ENCODE measurements at places on chromosomes 2 and 18.

GRCh38 chr2:144015036-144015435 lies 504.9 kb downstream of the ZEB2 start:
- DNase-seq = no peak

GRCh38 chr2:242053921-242054320 lies 184.4 kb downstream of the RTP5 start:
- no peak for DNase-seq

DNA sequence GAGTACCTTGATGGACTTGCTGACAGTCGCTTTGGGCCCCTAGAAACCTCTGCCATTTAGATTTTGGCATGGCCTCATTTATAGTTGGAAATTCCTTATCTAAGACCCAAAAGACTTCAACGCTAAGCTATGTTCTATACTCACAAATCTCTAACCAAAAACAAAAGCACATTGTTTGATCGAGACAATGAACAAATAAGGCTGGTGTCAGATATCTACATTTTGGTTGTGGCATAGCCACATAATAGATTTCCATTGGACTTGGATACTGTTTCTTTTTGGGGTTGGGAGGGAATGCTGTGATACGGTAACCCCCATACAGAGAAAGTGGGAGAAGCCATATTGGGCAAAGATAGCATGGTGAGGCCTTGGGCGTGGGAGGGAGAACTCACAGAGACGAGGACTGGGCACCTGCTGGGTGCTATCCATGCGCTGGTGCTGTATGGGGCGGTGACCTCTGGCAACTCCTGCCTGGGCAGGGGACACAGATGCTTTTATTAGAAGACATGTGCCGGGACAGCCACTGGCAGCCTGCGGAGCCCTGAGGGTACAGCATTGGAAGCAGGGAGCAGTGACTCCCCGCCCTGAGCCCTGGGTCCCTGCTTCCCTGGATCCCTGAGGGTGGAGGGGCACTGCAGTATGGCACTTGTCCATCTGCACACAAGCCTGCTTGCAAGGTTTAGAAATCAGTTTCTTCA lies 97.1 kb downstream of the ASAP2 start:
- DNase-seq = no peak

- DNase-seq = no peak
Measured at GRCh38 chr2:142819411-142819810, 58.1 kb upstream of the KYNU start.

GRCh38 chr2:188944442-188944841 lies 29.7 kb upstream of the COL3A1 start:
- DNase-seq = no peak

GRCh38 chr18:27062802-27063201 lies 122.3 kb downstream of the CHST9 start:
- DNase-seq = no peak

DNA sequence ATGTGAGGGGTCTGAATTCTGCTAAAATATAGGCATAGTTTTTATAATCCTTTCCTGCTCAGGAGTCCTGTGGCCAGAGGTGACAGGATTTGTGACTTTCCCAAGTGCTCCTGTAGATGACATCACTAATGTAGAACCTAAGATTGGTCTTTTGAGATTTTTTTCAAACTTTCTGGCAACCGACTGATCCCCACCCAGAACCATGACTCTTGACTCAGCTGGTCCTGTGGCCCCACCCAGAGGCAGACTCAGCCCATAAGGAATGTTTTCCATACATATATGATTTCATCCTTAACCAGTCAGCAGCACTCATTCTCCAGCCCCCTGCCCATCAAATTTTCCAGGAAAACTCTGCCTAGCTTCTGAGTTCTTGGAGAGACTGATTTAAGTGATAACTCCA lies 46.8 kb downstream of the COMMD1 start:
- DNase-seq = no peak

- DNase-seq = no peak
Measured at GRCh38 chr2:111219285-111219684, 98.6 kb downstream of the BCL2L11 start.

DNA sequence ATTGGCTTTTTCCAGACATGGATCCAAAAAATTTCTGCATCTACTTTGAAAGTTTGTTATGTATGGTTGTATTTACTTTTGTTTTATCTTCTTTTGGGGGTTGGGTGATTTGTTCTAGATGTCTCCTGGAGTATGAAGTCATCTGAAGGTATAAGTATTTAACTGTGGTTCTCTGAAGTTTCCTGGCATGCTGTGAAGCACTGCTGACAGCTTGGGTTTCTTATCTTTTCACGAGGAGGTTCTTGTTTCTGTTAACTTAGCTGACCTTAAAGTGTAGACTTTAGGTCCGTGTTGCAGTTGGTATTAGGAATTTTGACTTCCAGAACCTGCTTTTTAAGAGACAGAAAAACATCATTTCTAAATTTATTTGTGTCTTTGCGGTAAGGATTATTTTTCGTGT lies 15.9 kb downstream of the GLS start:
- DNase-seq = no peak

DNA sequence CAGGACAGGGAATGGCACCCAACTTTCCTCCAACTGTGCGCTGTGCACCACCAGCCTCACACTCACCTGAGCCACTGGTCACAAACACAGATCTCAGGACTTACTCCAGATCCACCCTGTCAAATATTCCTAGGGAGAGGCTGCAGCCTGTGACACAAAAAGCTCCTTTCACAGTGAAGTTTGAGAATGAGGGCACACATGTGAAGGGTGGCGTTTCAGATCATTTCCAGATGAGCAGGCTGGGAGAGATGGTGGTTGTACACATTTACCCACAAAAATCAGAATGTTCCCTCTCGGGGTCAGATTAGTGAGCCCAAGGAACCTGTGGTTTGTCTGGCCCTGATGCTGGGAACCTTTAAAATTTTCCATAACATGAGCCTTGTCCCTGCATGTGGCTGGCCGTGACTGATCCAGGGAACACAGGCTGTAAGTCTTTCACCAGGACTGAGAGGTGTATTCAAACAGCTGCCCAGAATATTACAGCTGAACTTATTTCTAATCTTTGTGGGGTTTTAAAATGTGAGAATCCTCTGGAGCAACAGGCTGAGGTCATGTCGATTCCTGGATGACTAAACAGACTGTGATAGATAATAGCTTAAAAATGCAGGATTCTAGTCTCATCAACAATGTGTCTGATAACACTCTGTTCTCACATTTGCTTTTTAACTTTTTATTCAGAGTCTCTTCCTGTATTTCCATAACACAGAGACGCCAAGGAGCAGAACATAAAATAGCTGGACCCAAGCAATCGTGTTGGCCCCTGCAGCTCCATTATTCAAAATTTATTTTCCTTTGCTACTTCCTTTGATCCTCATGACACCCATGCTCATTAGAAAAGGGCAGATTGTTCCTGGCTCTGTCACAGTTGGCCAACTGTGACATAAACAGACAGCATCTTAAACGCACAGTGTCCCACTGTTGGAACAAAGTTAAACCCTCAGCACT lies 35.5 kb downstream of the IL1R2 start:
- no peak for DNase-seq

DNA sequence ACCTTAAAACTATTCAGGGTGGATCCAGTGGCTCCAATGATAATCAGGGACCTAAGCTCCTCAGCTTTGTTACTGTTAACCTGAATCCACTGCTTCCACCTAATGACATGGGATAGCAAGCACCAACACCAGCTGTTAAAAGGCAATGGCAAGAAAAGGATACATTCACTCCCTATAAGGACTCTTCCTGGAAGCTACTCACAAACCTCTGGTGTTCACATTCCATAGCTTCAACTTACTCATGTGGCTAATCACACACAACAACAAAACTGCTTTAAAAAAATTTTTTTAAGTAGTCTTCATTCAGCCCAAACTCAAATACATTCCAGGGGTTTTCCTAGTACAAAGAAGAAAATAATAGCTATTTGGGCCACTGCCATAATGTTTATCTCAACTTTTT lies 24.5 kb downstream of the ROCK2 start:
- DNase-seq = no peak

DNA sequence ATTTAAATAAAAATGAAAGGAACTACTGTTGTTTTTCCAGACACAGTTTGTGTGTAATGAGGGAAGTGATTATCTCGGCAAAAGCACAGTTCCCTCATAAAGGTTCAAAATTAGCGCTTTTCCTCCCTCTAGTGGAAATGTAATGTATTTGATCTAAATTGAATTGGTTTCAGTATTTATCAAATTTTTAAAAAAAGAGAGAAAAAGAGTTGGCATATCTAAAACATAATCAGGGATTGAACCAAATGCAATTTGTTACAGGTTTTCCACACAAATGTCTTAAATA lies 37.5 kb downstream of the CMPK2 start:
- no peak for DNase-seq

- DNase-seq = no peak
Measured at GRCh38 chr18:63263444-63263843, 56.1 kb downstream of the BCL2 start.

- no peak for DNase-seq
Measured at GRCh38 chr2:64685430-64685829, 31.7 kb upstream of the SERTAD2 start.

DNA sequence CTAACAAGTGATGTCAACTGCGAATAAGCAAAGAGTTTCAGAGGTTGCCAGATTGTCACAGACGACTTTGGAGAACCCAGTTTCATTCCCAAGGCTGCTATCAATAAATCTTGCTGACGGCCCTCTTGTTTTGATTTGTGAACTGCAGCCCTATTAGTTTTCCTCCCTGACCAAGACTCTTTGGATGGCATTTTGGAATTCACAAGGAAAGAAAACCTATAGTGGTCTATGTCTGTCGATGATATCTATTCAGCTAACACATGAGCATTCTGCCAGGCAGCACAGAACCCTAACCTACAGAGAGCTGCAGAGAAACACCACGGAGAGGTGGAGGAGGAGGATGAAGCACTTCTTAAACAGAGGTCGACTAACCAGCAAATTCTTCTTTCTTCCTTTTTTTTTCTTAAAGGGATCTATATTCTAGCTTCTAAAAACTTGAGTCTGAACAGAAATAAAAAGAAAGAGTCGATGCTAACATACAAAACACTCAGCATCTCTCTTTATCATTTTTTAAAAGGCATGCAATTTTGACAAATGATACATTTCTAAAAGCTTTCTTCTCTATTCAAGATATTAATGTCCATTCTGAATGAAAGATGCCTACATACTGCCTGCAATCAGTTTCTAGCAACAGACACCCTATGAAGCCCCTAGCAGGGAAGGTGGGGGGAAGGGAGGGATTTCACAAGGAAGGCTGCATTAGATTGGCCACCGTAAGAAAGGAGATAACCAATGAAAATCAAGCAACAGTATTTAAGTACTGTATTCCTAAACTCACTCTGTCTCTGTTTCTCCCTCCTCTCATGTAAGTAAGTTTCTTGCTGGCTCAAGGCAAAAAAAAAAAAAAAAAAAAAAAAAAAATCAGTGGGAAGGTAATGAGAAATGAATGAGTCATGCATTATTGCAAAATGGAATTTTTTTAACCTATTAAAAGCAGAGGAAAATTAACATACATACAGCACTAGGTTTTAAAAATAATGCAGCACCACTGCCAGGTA lies 83.0 kb upstream of the CHRNA1 start:
- DNase-seq = no peak

GRCh38 chr2:27203741-27204140 lies 8.1 kb upstream of the ATRAID start:
- DNase-seq = no peak

DNA sequence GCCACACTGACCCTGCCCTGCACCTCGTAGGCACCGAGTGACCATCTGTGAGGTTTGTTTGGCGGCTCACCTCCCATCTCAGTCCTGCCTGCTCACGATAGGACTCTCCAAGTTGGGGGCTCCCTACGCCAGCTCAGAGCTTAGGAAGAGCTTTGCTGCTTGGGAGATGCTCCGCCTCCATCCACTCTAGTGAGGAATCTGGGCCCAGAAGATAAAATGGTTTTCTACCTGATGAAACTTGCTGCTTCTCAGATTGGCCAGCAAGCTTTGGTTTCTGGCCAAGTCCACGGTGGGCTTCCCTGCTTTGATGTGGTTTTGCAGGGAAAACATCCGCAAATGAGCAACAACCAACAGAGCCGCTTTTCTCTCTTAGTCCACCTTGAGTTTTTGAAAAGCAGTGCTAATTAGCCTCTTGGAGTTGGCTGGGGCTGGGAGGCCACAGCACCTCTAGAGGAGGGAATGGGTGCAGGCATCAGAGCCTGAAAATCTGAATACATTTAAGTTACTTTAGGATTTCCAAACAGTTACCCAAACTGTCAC lies 42.2 kb downstream of the THNSL2 start:
- no peak for DNase-seq

GRCh38 chr2:46971929-46972328 lies 56.3 kb upstream of the MCFD2 start:
- no peak for DNase-seq

DNA sequence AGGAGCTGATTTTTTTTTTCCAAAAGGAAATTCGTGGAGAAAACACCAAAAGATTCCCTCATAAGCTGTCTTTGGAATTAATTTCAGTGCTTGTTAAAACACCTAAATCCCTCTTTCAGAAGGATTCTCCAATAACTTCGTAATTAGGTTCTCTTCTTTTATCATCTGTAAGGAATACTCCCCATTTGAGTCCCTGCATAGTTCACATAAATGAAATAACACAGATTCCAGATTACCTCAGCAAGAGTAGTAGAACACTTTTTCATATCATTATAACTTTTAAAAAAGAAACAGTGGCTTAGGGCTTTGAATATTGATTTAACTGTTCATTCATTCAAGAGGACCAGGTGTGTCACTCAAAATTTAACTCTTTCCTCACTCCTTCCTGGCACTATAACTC lies 55.5 kb downstream of the ARHGAP28 start:
- no peak for DNase-seq

DNA sequence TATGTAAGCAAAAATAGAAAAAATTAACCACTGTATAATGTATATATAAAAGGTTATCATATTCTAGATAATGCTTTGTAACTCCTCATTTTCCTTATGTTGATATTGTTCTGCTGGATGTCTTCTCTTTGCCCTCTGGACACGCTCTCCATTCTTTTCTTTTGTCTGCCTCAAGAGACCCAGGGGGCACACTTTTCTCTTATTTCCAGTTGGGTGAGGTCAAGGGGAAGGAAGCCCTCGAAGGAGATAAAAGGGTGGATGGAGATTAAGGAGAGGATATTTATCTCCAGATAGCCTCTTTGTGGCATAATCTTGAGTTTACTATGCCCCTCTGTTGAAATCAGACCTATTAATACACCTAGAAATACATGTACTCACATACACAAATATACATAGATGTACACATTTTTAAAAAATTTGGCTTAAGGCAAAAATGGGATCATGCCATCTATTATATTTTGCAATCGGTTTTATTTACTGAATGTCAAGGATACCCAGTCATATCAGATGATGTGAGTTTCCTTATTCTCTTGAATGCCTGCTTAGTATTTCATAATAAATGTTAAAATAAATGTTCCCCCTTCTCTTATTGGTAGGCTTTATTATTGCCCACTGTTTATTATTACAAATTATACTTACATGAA lies 65.3 kb downstream of the LCLAT1 start:
- no peak for DNase-seq

Data from stimulated activated CD8-positive, alpha-beta memory T cell treated with anti-CD3 and anti-CD28 coated beads, Interleukin-4, amount 100 ng/mL, for 4 hours (primary cell).